ENCODE measurements at places on chromosomes 13 and 19. TPM values are rescaled to one million over a fixed set of nuclear protein-coding genes. Genes with fewer than 3 reads are reported as not detected.

DNA sequence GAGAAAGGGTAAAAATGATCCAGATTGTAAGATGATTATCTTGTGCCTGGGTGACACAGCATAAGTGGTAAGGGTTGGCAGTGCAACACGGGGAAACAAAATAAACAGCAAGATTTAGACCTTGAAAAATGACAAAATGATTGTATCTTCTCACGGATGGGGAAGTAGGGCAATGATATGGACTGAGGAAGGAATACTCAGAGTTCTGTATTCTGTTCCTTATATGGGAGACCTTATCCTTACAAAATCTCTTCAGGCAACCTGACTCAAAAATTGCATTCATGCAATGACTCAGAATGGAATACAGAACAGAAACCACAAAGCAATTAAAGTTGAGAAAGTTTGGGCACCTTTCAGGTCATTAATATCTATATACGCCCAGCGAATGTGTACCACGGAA lies 149.0 kb downstream of the HS6ST3 start:
- H3K4me3 ChIP-seq, result no peak overlapping the region
- no peaks in the 10 kb centered on the region for H3K36me3 ChIP-seq
- peaks cover 34% of the 10 kb centered on the region for H3K27me3 ChIP-seq
- DNase-seq, result no peak
- H3K4me1 ChIP-seq, result peaks cover 5% of the 10 kb centered on the region

DNA sequence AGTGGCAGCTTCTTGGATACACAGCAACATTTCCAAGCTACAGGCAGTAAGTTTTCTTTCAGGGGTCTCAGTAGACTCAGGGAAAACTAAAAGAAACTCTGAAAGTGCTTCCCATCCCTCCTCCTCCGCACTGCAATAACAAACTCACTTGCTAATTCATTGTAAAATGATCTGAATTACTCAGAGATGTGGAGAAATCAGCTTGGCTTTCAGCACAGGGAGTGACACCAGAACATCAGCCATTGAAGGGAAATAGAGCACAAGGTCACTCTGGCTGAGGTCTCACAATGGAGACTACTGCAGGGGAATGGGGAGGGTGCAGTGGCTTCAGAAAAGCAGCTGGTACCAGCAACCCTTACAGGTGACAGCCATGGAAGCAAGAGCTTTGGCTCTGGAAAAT lies 137.3 kb upstream of the SERP2 start:
- H3K27me3 ChIP-seq, result no peaks in the 10 kb centered on the region
- no peak overlapping the region for H3K4me3 ChIP-seq
- H3K27ac ChIP-seq, result peak overlapping the region; percentile 75
- no peaks in the 10 kb centered on the region for H3K36me3 ChIP-seq

The SIGLEC10 gene
- not detected for total RNA-seq

- peak; percentile 91 for DNase-seq
- H3K27ac ChIP-seq, result peak within 1 kb of the TSS; percentile 86
- no peaks in the 10 kb centered on the region for H3K27me3 ChIP-seq
Observed at GRCh38 chr19:48110350-48110966, at the start of gene PLA2G4C. Gene PLA2G4C (minus strand): TSS chr19:48110817. CDS start chr19:48106529, 4,288 bp downstream.

GRCh38 chr13:96519380-96519779 lies 429.5 kb downstream of the HS6ST3 start:
- H3K4me1 ChIP-seq, result no peaks in the 10 kb centered on the region
- no peak for DNase-seq
- H3K27me3 ChIP-seq, result peaks cover 41% of the 10 kb centered on the region
- H3K27ac ChIP-seq, result no peak overlapping the region

The ZNF557 gene
- total RNA-seq, result 9.4 TPM

- no peaks in the 10 kb centered on the region for H3K27me3 ChIP-seq
- no peak overlapping the region for H3K4me3 ChIP-seq
- no peak overlapping the region for H3K27ac ChIP-seq
- peaks cover 7% of the 10 kb centered on the region for H3K4me1 ChIP-seq
- no peaks in the 10 kb centered on the region for H3K36me3 ChIP-seq
Observed at GRCh38 chr19:16247353-16248182, 49.9 kb downstream of the AP1M1 start.

The CA11 gene
- not detected for total RNA-seq

- peaks cover 5% of the 10 kb centered on the region for H3K4me1 ChIP-seq
- H3K27ac ChIP-seq, result peak overlapping the region; percentile 51
- DNase-seq, result no peak
- no peaks in the 10 kb centered on the region for H3K27me3 ChIP-seq
- H3K36me3 ChIP-seq, result no peaks in the 10 kb centered on the region
Observed at GRCh38 chr13:67134417-67135129, 95.6 kb downstream of the PCDH9 start.

DNA sequence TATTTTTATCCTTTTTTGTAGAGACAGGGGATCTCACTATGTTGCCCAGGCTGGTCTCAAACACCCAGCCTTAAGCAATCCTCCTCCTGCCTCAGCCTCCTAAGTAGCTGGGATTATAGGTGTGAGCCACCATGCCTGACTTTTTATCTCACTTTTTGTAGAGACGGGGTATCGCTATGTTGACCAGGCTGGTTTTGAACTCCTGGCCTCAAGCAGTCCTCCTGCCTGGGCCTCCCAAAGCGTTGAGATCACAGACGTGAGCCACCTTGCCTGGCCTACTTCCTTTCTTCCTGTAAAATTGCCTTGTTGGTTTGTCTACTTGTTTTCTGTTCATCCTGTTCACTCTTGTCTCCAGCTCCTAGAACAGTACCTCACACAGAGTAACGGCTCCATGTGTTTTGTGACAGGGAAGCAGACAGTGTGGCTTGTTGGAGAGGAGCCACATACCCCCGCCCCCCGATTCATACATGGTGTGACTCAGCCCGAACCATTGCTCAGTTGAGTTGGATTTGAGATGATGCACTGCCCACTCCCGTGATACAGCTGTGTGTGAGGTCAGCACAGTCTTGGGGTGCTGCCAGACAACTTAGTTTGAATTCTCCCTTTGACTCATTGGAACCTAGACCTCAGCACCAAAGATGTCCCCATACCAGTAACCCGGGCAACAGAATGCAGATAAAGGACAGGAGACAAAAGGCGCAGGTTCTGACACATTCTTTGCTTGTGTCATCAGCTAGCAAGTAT lies 34.2 kb downstream of the GPR42 start:
- H3K27ac ChIP-seq, result peak overlapping the region; percentile 49
- H3K36me3 ChIP-seq, result no peaks in the 10 kb centered on the region
- H3K4me1 ChIP-seq, result peaks cover 9% of the 10 kb centered on the region
- H3K4me3 ChIP-seq, result no peak overlapping the region
- no peaks in the 10 kb centered on the region for H3K27me3 ChIP-seq

DNA sequence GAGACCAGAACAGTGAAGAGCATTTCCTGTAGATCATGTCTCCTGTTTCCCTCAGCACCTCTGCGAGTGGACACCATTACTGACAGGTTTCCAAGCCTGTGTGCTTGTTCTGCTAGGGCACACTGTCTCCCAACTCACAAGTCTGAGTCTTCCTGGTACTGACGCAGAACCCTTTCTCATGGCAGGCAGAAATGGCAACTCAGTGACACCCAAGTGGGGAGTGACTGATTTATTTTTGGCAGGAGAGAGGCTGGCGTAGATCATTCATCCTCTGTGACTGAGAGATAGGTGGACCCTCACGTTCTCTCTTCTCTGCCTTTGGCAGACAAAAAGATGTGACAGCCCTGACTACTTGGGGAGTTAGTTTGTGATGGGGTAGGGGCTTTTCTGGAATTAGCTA lies 183.4 kb downstream of the RFC3 start:
- H3K4me1 ChIP-seq, result peaks cover 16% of the 10 kb centered on the region
- H3K27me3 ChIP-seq, result no peaks in the 10 kb centered on the region
- no peaks in the 10 kb centered on the region for H3K36me3 ChIP-seq
- H3K4me3 ChIP-seq, result no peak overlapping the region
- no peak overlapping the region for H3K27ac ChIP-seq

DNA sequence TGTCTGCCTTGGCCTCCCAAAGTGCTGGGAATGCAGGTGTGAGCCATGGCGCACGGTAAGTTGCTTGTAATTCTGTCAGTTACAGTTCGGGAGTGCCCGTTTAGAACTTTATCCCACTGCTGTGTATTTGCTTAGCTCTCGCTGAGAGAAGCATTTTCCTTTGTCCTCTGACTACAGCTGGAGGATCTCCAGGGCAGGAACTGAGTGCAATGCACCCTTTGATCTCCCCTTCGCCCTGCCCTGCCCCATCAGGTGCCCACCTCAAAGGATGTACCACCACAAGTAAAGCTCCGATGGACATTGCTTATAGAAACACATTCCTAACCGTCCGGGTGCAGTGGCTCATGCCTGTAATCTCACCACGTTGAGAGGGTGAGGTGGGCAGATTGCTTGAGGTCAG lies 6.5 kb downstream of the BRME1 start:
- peaks cover 13% of the 10 kb centered on the region for H3K4me1 ChIP-seq
- no peak overlapping the region for H3K27ac ChIP-seq
- H3K4me3 ChIP-seq, result no peak overlapping the region
- H3K36me3 ChIP-seq, result no peaks in the 10 kb centered on the region
- no peaks in the 10 kb centered on the region for H3K27me3 ChIP-seq

DNA sequence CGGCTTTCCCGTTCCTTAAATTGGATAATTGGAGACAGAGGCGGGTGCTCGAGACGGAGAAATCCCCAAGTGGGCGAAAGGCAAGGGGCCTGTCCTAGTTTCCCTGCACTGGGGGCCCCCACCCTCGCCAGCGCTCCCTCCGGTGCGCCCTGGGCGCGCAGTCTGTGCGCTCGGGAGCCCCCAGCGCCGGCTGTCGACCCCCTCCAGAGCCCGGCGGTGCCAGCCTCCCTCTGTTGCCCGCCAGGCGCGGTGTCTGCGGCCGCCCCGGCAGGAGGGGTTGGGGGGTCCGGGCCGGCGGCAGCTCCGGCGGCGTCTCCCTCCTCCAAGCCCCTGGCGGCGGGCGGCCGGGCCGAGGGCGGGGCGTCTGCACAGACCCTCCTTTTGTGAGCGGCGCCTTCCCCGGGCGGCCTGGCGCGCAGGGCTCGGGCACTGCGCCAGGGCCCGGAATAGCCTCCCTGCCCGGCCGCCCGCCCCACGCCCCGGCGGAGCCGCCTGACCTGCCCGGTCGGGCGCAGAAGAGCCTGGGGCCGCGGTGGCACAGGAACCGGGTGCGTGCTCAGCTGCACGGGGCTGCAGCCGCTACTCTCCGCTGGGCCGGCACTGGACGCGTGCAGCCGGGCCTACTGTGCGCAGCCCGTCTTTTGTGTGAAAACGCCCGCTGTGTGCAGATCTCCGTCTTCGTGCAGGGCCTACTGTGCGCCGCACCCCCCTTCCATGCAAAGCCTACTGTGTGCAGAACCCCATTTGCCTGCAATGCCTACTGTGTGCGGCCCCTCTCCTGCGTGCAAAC lies 13.2 kb downstream of the GADD45B start:
- no peak overlapping the region for H3K27ac ChIP-seq
- H3K27me3 ChIP-seq, result no peaks in the 10 kb centered on the region
- DNase-seq, result peak; percentile 44
- H3K36me3 ChIP-seq, result no peaks in the 10 kb centered on the region
- H3K4me1 ChIP-seq, result peaks cover 50% of the 10 kb centered on the region

DNA sequence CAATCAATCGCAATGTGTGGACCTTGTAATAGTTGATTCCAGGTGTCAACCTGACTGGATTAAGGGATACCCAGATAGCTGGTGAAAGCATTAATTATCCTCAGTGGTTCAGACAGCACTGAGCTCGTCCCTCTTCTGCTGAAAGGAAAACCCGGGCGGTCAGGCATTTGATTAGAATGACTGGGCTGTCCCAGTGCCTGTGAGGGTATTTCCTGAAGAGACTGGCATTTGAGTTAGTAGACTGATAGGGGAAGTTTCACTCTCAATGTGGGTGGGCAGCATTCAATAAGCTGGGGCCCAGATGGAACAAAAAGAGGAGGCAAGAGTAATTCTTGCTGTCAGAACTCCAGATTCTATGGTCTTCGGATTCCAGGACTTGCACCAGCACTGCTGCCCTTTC lies 31.9 kb downstream of the KPNA3 start:
- no peaks in the 10 kb centered on the region for H3K36me3 ChIP-seq
- peak; percentile 3 for DNase-seq
- no peak overlapping the region for H3K27ac ChIP-seq
- H3K27me3 ChIP-seq, result no peaks in the 10 kb centered on the region
- no peak overlapping the region for H3K4me3 ChIP-seq

DNA sequence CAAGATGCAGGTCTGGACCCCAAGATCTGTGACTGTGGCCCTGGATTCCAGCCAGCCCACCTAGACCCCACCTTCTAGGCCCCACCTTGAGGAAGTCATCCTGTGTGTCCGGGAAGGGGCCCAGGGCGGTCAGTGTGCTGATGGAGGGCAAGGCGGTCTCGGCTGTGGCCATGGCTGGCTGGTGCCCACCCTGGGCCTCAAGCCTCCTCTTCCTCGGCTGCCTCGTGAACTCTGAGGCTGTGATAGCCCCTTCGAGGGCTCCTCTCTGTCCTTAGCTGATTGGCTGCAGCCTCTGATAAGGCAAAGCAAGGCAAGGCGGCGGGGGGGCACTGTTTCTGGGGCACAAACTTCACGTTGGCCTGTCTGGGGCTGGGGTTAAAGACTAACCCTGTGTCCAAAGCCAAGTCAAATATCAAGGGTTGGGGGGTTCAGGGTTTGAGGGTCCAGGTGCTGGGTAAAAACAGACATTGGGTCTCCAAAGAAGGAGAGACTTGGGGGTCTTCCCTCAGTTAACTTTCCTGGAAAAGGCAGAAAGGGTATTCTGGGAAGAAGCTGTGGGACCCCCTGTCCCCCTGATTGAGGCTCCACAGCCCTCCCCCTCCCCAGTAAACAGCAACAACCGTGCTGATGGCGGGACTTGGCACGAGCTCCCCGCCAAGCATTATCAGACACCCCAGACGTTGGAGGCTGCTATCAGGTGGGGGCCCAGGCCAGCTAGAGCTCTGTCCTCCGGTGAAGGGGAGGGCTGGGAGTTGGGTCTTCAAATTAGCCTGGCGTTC lies at the start of gene KLF1:
KLF1 (minus strand) TSS at position 233 of the 779 bp plus-strand sequence; CDS start at position 172, 61 bp downstream.
- DNase-seq, result no peak
- no peak within 1 kb of the TSS for H3K27ac ChIP-seq
- peaks cover 16% of the 10 kb centered on the region for H3K4me1 ChIP-seq
- no peaks in the 10 kb centered on the region for H3K36me3 ChIP-seq
- no peak within 1 kb of the TSS for H3K4me3 ChIP-seq

- H3K36me3 ChIP-seq, result no peaks in the 10 kb centered on the region
- H3K4me3 ChIP-seq, result no peak overlapping the region
- H3K4me1 ChIP-seq, result no peaks in the 10 kb centered on the region
- H3K27ac ChIP-seq, result no peak overlapping the region
- H3K27me3 ChIP-seq, result no peaks in the 10 kb centered on the region
Observed at GRCh38 chr13:93767917-93768409, 541.4 kb downstream of the GPC6 start.

The LRRC4B gene
- total RNA-seq, result not detected

The ZNF526 gene
- total RNA-seq, result 10.5 TPM

GRCh38 chr19:34461375-34462100 lies 20.0 kb upstream of the WTIP start:
- H3K4me3 ChIP-seq, result no peak overlapping the region
- no peak overlapping the region for H3K27ac ChIP-seq
- peaks cover 92% of the 10 kb centered on the region for H3K36me3 ChIP-seq
- DNase-seq, result no peak
- 0 out of 2 replicates have a peak, but pooled peaks cover 2% of the 10 kb centered on the region for H3K4me1 ChIP-seq
- H3K27me3 ChIP-seq, result no peaks in the 10 kb centered on the region

The ZNF415 gene
- 3.2 TPM for total RNA-seq

GRCh38 chr13:65784088-65784816 lies 1445.9 kb downstream of the PCDH9 start:
- H3K36me3 ChIP-seq, result no peaks in the 10 kb centered on the region
- H3K27me3 ChIP-seq, result no peaks in the 10 kb centered on the region
- no peak overlapping the region for H3K27ac ChIP-seq
- no peaks in the 10 kb centered on the region for H3K4me1 ChIP-seq
- no peak overlapping the region for H3K4me3 ChIP-seq

GRCh38 chr13:44719857-44720671 lies 143.9 kb upstream of the TSC22D1 start:
- H3K27ac ChIP-seq, result peak overlapping the region; percentile 62
- no peaks in the 10 kb centered on the region for H3K27me3 ChIP-seq
- peak; percentile 81 for DNase-seq
- no peak overlapping the region for H3K4me3 ChIP-seq
- H3K36me3 ChIP-seq, result no peaks in the 10 kb centered on the region

The SIGLEC12 gene
- total RNA-seq, result not detected
